ENCODE measurements at places on chromosomes 4 and X.

DNA sequence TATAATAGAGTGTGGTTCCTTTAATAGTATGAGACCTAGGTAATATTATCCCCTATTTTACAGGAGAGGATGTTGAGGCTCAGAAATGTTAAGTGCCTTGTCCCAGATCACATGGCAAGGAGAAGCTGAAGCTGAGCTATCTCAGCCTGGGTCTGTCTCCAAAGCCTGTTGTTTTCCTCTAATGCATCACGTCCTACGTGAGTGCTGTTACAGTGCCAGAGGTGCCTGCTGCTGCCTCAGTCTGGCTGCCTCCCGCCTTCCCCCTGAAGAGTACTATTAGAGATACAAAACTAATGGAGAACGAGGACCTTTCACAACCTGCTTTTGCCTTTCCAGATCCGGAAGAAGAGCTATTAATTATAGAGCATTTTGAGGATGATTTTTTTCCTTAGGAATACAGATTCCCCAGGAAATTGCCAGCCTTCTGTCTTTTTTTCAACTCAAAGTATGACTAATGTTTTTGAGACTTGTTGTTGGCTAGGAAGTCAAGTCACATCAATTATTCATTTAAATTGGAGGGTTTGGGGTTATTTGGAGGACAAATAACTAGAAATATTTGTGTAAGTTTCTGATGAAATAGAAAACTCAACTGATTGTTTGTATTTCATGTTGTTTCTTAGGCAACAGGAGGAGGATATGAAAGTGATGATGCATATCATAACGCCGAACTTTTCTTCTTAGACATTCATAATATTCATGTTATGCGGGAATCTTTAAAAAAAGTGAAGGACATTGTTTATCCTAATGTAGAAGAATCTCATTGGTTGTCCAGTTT is 43.9 kb upstream of the MTMR1 start:
- no peak for DNase-seq

DNA sequence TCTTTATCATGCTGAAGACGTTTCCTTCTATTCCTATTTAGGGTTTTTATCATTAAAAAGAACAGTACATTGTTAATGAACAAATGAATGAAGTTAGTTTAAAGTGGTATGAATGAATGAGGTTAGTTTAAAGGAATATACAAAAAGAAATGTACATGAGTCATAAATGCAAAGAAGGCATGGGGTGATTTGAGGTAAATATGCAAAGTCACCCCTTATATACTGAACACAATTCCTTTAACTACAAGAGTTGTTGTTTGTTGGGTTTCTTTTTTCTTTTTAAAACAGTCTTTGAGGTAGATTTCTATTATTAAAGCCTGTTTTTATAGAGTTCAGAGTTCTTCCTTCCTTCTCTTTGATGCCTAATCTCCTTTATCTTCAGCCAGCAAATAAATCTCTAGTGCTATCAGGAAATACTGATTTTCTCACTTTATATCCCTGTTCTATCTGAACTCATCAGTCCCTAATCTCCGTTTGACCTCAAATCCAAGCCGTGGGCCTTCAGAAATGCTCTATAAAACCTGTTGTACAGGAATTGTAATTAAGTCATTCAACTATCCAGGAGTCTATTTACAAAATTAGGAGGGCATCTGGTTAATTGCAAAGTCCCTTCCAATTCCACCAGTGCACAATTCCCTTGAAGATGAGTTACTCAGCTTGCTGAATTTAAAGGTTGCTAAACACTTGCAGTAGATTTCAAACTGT is 31.6 kb upstream of the ABCG2 start:
- DNase-seq, result no peak

DNA sequence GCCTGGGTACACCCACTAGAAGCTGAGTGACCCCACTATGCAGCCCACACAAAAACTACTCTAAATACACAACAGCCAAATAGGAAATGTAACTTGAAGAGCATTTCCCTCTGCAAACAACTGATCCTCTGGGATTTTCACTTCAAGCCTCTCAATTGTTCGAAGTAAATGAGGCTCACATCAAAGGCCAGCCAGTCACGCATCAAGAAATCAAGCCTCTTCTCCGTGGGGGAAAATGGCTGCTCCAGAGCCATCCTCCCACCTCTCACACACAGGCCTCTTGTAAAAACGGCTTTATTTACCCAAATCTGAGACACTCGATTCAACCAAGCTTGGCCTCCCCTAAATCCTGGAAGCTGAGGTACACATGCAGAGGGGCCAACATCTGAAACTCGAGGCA is 14.3 kb downstream of the PCDH19 start:
- no peak for DNase-seq

DNA sequence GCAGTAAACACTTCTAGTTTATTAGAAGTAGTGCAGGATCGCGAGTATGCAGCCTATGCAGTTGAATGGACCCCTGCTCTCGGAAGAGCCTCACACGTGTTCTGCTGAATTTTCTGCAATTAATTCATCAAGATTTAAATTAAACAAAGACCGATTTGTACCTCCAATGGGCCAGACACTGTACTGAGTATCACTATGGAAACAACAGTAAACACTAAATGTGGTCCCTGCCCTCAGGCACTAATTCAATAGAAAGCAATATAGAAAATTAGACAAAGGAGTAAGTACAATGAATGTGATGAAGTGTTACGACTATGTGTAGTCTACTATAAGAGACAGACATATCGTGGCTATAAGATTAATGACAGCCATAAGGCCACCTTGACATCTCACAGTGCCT is 740.3 kb upstream of the FRG1 start:
- DNase-seq, result no peak

DNA sequence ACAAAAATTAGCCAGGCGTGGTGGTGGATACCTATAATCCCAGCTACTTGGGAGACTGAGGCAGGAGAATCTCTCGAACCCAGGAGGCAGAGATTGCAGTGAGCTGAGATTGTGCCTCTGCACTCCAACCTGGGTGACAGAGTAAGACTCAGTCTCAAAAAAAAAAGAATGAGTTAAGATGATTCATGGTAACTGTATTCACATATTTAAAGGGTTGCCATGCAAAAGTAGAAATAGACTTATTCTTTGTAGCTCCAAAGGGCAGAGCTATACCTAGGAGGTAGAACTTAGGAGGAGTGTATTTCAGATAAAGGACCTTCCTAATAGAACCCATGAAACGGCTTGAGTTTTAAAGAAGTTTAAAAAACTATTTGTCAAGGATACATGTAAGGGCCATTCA is 104.3 kb upstream of the IL13RA1 start:
- DNase-seq, result no peak

- DNase-seq, result no peak
These were observed 559.6 kb downstream of the ARAP2 start for GRCh38 chr4:35684755-35685154.

DNA sequence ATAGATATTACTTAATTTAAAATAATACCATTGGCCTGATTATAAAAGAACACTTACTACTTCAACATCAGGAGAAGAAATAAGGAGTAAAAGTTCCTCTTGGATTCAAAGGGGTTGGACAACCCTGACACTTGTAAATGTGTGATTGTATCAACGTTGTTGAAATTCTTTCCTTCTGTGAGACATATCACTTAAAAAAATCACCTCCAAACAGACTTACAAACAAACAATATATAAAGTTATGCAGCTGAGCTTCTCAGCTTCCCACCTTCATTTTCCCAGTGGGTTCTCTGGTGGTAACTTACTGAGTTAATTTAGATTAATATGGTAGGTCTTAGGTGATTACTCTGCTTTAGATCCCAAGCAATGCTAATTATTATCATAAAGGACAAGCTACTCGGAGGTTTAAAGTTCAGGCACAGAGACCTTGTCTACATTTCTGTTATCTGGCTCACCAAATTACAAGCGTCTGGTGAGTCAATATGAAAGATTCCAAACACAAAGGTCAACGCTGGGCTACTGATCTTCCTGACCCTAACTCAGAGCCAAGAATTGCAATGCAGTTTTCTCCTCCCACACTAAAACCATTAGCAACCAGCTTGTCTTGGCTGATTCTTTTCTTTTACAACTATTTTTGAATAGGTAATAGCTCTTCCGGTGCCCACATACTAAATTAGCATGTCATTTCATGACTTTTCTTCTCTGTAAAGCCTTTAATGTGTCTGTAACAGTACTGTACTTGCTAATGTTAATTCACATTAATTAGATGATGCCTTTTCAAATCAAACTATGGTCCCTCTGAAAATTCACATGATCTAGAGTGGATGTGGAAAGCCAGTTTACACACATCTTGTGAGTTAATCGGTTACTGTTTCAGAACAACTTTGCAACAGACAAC is 157.6 kb downstream of the RASL11B start:
- DNase-seq, result no peak

GRCh38 chr4:114688059-114688458 is 89.5 kb downstream of the UGT8 start:
- DNase-seq, result no peak

DNA sequence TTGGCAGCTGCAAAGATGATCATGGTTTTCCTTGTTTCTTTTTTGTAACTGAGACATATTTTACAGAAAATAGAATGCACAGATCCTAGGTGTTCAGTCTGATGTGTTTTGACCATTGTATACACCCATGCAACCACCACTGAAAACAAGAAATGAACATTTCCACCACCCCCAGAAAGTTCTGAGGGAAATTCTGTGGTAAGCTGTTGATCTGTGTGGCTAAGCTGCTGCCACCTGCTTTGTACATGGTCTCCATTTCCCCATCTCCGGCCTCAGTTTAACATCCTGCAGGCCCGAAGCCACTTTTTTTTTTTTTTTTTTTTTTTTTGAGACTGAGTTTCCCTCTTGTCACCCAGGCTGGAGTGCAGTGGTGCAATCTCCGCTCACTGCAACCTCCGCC is 65.3 kb downstream of the NYX start:
- DNase-seq, result no peak

DNA sequence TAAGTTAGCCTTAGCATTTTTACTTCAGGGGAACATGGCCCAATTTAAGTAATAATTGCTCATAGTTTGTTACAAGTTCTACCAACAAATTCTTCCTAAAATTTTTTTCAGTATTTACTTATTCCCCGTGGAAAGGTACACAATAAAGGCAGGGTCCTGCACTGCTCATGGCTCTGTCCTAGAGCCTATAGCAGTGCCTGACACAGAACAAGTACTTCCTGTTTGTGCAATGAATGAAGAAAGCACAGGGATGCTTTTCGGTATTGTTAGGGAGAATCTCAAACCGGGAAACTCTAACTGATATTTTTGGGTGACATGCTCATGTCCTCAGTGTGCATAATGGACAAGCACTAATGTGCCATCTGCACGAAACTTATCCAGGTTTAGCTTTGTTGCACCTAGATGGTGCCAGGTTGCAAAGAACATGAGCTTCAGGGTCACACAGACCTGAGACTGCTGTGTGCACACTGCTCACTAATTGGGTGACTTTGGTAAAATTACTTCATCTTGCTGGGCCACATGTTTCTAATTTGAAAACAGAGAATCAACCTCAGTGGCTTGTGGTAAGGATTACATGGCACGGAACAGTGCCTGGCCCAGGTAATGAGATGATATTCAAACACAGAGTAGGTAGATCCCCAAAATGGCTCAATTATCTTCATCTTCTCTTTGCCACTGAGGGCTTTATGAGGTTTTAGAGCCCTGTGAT is 175.8 kb upstream of the NPY2R start:
- DNase-seq, result no peak

GRCh38 chr4:189098932-189099696 is 841.6 kb upstream of the FRG1 start:
- no peak for DNase-seq

- DNase-seq, result no peak
These were observed 6.5 kb downstream of the SH3BP2 start for GRCh38 chr4:2799224-2799911.

DNA sequence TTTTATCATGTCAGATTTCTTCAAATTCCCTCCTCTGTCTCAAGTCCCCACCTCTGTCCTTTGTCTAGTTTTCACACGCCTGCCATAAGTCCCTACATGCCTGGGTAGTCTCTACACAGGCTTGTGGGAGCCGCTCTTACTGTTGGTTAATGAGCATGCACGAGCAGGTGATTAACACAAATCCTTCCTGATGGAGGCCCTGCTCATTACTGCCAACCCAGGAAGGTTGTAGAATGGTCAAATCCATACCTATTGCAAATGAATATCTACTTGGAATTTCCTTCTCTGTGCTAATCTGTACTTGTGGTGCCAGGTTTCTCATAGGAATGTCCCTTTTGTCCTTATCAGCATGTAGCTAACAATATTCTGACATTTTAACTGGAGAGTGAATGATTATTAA is 208.4 kb upstream of the HDX start:
- no peak for DNase-seq

DNA sequence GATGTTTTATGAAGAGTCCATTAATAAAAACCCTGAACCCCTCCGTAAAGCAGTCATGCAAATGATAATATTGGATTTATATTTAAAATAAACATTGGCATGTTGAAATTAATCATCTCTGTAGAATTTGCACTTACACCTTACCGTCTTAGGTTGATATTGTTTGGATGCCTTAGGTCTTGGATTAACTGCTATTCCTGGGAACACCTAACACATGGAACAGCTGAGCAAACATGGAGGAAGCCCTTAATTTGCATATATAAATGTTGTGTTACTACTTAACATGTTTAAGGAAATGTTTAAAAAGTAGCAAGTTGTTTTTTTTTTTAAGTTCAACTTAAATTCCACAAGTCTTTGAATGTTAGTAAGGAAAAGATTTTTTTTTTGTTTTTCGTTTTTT is 62.5 kb downstream of the NSD2 start:
- DNase-seq, result no peak

GRCh38 chr4:68433582-68433981 is 13.7 kb upstream of the TMPRSS11E start:
- DNase-seq, result no peak

DNA sequence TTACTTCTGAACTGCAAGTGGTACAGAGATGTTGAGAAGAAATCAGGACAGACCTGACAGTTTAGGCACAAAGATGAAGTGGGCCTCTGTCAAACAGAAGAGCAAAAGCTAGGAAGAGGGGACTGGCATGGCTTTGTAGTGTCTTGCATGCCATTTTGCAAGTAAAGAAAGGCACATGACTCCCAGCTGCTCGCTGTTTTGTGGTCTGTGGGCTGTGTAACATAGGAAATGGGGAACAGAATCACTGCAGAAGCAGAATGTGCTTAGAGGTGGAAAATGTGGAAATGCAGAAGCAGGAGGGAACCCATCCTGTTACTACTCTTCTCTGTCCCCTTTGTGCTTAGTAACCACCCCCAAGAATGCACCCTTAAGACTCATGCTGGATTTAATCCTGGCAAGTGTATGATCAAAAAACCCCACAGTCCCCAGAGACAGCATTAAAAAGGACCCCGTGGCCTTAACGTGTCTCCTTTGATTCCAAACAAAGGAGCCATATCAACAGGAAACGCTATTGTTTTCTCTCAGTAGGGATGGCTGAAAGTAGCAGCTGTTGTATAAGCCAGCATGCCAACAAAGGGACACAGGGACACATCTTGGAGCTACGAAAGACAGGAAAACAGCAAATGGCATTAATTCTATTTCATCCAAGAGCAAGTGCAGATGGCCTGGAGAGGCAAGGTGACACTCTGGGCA is 177.6 kb upstream of the GLRA2 start:
- no peak for DNase-seq

DNA sequence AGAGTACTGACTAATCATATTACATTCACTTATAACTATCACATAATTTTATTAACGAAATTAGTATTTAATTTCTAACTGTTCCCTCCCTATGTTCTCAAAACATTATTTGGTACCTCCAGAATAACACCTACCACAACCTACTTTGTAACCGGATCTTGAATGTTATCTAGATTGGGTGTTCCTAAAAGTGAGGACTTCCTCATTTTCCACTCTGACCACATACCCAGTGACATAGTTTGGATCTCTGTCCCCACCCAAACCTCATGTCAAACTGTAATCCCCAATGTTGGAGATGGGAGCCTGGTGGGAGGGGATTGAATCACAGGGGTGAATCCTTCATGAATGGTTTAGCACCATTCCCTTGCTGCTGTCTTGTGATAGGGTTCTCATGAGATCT is 21.8 kb downstream of the NR3C2 start:
- DNase-seq, result no peak

All from T-cell (primary cell).